ENCODE measurements at places on chromosomes 6 and 20. TPM values are rescaled to one million over a fixed set of nuclear protein-coding genes. Genes with fewer than 3 reads are reported as not detected.

Gene RGS17
- total RNA-seq, result 81.2 TPM

Gene PAX1
- total RNA-seq, result not detected

Gene TCP11
- 0.23 TPM for total RNA-seq

Gene C6orf132
- 0.23 TPM for total RNA-seq

Gene MPIG6B
- total RNA-seq, result not detected

Gene SIRPD
- not detected for total RNA-seq
